CD14-positive monocyte (primary cell): ENCODE measurements at places on chromosomes 12 and 14. TPM values are rescaled to one million over a fixed set of nuclear protein-coding genes. Genes with fewer than 3 reads are reported as not detected.

- peak; percentile 15 for DNase-seq
These were observed 73.0 kb downstream of the TSHR start for GRCh38 chr14:81028461-81028860.

- no peak for DNase-seq
These were observed 7.0 kb upstream of the TINF2 start for GRCh38 chr14:24249230-24250021.

- no peak for DNase-seq
These were observed 5.8 kb upstream of the EGLN3 start for GRCh38 chr14:33956640-33957039.

Gene DCD
- not detected in 2 replicates for polyA plus RNA-seq

GRCh38 chr12:32126720-32127119, 20.1 kb downstream of the BICD1 start:
- no peak for DNase-seq

GRCh38 chr12:46408441-46408840, 35.9 kb upstream of the SLC38A2 start:
- no peak for DNase-seq

- no peak for DNase-seq
These were observed 28.3 kb downstream of the MDM1 start for GRCh38 chr12:68303850-68304249.
